ENCODE measurements at places on chromosomes 11 and 22.
A peak's percentile ranks its signal among the peaks of the same experiment; 100 is the strongest.

- no peak for DNase-seq
Observed at GRCh38 chr11:69297787-69298266, 3.9 kb downstream of the MYEOV start.

DNA sequence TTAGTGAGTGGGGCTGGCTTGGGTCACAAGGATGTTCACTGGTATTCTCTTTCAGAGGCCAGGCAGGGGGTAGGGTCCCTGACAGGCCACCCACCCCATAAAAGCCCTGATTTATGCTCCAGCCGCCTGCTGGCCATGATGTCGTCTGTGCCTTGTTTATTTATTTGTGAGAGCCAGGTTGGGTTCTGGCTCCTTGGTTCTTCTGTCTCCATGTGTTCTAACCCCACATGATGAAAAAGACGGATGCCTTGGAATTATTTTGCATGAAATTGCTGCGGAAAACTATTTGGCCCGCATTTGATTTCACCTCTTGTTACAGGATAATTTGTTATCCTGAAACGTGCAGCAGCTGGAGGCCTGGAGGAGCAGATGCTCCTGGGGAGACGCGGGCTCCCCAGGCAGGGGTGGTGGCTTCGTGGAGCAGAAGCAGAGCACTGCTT lies 46.3 kb upstream of the WNT11 start:
- no peak for DNase-seq

GRCh38 chr11:520428-521176 lies 13.6 kb upstream of the RNH1 start:
- DNase-seq: no peak

- no peak for DNase-seq
Observed at GRCh38 chr11:102188488-102188887, 78.2 kb downstream of the YAP1 start.

DNA sequence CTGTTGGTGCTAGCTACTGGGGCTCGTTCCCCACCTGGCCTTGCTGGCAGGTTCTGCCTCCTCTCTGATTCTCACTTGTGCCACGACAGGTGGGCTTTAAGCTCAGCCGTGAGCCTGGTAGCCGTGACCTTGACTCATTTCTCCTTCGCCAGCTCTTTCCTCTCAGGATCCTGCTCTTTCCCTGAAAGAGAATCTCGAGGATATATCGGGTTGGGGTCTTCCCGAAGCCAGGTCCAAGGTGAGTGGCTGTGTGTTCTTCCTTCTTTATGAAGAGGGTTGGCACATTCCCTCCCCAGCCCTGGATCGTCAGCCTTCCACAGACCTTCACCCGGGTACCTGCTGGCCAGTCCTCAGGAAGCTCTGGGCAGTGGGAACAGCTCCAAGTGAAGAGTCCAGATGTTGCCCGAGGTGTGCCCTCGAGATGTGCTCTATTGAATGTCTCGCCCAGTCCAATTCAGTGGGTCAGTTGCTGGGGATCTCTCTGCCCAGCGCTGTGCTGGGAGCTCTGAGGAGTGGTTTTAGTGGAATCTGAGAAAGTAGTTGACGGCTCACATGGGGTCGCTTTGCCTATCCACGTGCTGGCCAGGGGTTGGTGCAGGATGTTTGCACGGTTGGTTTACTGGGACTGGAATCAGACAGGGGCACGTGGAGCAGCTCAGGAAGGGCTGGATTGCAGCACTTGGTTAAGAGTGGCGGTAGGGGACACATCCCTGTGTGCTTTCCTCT lies 1.4 kb downstream of the ZNF74 start:
- no peak for DNase-seq

GRCh38 chr11:14189874-14190273 lies 169.1 kb downstream of the RRAS2 start:
- no peak for DNase-seq

GRCh38 chr11:62889484-62890437 lies 9.1 kb downstream of the SLC3A2 start:
- no peak for DNase-seq

GRCh38 chr22:44692662-44693007 lies 9.4 kb upstream of the PRR5 start:
- no peak for DNase-seq

GRCh38 chr11:58058276-58059006 lies 27.7 kb downstream of the OR6Q1 start:
- peak; percentile 69 for DNase-seq

- no peak for DNase-seq
Observed at GRCh38 chr11:40207416-40207815, 1252.0 kb downstream of the LRRC4C start.

DNA sequence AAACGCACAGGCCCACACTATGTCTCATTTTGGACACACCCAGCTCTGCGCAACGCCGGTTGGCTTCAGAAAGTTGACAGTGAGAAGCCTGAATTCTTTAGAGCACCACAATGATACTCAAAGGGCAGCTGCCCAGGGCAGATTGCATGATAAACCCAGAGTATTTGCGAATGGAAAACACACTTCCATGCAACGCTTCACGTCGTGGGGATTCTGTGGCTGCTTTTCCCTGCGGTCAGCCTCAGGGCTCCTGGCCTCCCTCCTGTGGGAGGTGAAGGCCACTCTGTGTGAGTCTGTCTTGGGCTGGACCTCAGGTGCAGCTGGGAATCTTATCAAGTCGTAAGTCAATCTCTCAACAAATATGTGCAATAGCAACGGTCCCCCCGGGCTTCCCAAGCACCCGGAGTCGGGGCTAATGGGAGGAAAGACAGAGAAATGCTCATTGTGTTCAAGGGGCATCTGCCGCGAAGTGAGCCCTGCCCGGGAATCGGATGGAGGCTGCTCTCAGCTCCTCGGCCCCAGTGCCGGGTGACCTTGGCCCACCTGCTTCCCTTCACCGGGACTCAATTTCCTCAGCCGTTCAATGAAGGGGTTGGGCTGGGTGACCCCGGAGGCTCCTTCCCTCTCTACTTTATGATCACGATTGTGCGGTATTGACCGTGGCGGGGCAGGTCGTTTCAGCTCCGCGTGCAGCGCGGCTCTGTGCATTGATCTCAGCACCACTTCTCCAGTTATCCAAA lies 623.6 kb downstream of the BRD1 start:
- no peak for DNase-seq

DNA sequence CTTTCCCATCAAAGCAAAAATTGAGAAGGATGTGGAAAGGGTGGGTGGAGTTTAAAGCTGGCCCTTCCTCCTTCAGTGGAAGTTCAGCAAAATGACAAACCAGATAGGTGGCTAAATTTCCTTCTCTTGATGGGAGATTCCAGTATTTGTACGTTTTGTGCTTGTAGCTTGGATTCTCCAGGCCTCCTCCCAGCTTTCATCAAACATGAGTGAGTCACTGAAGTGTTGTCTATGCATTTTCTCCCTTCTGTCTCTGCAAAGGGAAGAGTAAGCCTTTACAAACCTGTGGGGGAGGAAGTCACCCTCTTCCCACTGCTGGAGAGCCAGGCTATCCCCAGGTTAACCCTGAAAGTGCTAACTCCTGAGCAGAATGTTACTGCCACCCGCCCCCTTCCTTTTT lies 6.4 kb downstream of the MARK2 start:
- no peak for DNase-seq

DNA sequence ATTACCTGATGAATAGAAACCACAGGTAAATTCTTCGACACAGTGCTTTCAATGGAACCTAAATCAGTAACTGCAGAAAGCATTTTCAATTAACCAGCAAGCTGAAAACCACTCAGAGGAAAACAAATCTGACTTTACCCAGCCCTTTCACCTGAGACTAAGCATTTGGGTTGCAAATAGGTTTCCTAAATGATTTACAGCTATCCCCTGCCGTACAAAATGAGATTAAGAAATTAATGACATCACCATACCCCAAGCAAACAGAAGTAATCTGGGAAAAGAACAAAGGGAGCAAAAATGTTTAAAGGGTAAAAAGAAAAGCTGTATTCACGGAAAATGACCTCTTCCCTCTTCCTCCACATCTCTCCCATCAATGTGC lies 584 bp downstream of the NOX4 start:
- DNase-seq: no peak

- no peak for DNase-seq
Observed at GRCh38 chr11:118633319-118633690, 25.9 kb downstream of the PHLDB1 start.

DNA sequence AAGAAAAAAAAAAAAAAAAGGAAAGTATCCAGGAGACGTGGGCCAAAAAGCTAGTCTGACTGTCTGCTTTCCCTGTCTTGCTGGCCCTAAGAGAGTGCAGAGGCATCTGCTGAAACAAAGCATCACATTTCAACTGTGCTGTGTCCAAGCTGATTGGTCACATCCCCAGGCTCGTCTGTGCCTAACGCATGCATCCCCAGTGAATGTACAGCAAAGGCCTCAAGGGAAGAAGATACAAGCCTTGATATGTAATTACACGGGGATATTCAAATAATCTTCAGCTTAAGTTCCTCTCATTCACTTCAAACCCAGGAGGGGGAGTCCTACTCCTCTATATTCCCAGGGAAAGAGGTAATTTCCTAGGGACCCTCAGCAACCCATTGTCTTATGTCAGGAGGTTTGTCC lies 5.4 kb upstream of the SORL1 start:
- no peak for DNase-seq

- no peak for DNase-seq
Observed at GRCh38 chr22:30902496-30903357, 65.8 kb downstream of the MORC2 start.

GRCh38 chr11:45374653-45375059 lies 88.5 kb upstream of the SYT13 start:
- DNase-seq: no peak

- no peak for DNase-seq
Observed at GRCh38 chr11:128048121-128048520, 539.2 kb downstream of the ETS1 start.

GRCh38 chr22:22533417-22533816 lies 13.3 kb upstream of the ZNF280A start:
- DNase-seq: no peak

DNA sequence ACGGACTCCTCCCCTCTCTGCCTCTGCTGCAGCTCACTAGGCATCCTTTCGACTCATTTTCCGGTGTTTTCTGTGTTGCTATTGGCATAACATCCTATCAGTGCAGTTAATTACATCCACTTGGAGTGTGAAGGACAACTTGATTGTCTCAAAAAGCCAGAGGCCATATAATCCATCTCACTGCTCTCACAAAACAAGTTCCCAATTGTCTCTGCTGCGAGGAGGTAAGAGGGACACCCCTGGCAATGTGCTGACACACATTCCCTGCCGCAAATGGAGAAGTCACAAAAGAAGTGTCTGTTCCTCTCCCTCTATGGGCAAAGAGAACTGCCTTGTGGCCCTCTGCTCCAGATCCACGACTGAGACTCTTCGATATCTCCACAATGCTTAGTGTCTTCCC lies 618.4 kb downstream of the OPCML start:
- DNase-seq: no peak

DNA sequence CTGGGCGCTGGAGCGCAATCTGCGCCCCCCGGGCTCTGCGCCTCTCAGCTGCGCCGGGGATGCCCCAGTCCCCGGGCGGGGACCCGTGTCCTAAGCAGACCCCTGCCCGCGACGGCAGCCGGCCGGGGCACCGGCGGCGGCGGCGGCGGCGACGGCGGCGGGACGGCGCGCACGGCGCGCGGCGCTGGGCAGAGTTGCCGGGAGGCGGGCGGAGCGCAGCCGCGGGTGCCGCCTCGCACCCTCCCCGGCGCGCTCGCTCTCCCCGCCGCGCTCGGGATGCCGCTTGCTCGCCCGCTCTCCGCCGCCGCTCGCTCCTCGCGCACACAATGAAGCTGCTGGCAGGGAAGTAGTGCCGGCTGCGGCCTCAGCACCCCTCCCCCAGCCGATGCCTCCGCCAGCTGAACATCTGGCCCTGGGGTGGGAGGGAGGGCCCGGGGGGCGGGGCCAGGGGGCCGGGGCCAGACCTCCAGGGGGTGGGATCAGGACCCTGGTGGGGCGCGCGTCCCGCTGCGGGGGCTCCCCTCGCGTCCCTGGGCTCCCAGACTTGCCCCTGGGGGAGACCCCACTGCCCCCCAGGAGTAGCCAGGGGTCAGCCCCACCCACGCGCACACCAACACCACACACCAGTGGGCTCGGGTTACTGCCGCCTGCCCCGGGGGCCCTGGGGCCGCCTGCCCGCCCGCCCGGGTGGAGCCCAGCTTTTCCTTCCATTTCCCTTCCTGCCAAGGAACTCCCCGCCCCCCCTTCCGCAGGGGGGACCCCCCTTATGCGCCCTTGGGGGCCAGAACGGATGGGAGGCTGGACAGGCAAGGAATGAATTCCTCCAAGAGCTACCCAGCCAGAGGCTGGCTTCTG lies at the start of gene RCOR2:
Gene RCOR2 (minus strand): TSS at position 328 of the 855 bp plus-strand sequence. CDS start 708 bp downstream, outside the sequence.
- peak; percentile 88 for DNase-seq

DNA sequence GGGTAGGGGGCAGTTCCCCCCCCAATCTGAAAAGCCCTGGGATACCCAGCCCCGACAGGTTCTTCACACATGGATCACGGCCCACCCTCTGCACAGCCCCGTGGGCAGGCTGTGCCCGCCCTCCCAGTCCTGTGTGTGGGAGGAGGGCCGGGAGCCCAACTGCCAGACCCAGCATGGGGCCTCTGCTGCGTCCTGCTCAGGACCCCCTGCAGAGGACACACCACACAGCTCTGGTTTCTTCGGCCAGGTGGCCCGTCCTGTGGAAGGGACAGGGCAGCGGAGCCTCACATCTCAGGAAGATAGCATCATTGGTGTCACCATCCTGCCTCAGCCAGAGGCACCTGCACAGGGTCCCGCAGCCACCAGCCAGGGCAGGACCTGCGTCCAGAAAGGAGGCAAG lies 396.0 kb downstream of the TBC1D22A start:
- no peak for DNase-seq

GRCh38 chr11:472272-472671 lies 22.2 kb downstream of the PTDSS2 start:
- no peak for DNase-seq

DNA sequence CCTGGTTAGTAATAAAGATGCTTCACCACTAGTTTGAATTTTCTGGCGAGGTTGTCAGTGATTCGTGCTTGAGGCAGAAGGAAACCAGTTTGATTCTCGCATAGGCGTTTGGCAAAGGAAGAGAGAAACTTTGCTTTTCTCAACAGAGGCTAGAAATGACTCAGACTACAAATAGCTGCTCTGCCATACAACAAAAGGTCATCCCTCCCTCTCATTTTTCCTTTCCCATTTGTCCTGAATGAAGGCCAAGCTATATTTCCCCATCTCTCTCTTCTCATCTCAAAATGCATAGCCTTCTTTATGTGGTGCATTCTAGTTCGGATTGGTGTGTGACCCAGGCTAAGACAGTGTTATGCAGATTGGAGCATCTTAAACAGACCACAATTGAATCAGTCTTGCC lies 741.4 kb downstream of the NTM start:
- DNase-seq: no peak

DNA sequence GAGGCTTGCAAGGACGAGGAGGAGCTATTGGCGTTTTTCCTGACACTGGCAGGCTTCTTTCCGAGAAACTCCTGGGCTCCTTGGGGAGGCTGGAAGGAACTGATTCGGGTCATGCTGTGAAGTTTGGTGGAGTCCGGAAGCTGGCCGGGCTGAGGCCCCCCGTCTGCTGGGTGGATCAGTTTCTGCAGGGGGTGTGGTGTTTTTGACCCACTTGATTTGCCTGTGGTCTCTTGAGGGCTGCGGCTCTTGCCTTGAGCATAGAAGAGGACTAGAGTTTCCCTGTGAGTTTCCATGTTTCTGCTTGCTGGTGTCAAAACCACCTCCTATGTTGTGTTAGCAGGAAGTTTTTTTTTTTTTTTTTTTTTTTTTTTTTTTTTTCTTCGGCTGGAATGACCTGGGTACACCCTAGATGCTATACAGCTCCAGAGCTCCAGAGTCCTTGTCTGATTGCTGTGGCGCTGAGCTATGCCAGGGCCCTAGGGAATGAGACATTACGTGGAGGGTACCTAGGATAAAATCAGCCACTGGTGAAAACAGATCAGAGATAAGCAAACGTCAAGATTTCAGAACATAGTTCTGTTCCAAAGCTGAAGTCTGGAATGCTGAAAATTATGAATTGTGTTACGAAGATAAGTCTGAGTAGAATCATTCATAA lies 728 bp downstream of the TBC1D22A start:
- no peak for DNase-seq

GRCh38 chr11:4523666-4524065 lies 21.3 kb upstream of the OR52M1 start:
- DNase-seq: no peak

Data from DMS79 treated with DMSO at 0.1 percent for 48 hours (cell line).